ENCODE measurements at places on chromosomes 1 and 21.

DNA sequence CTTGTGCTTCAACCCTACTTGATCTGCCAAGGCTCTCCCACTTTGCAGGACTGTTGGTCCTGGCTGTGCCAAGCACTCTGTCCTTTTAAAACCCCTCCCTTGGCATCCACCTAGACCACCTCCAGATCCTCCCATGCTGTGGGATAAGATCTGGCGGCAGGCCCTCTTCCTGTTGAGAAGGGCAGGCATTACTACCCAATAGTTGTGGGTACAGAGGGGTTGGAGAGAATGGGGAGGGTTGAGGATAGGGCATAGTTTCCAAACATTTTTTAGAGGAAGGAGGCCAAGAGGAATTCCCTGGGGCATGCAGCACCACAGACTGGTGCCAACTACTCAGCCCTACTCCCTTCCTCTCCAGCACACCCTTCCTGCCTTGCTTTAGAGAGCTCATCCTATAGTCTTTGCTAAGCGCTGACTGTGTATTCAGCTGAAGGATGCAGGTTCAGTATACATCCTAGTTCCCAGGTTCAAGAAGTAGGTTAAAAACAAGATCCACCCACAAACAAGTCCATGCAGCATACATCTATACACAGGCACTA is 70.7 kb downstream of the TRABD2B start:
- DNase-seq: no peak

- peak; percentile 77 for DNase-seq
Measured at GRCh38 chr1:24390924-24391782, 22.4 kb downstream of the STPG1 start.

DNA sequence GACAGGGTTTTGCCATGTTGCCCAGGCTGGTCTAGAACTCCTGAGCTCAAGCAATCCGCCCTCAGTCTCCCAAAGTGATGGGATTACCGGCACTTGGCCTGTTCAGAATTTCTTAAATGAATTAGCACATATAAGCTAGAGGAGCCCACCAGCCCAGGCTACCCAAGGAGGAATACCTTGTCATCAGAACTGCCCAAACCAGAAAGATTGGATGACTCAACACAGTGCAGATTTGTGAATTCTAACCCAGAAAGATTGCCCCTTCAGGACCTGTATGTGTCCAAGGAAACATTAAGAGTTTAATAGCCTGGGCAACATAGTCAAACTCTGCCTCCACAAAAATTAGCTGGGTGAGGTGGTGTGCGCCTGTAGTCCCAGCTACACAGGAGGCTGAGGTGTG is 14.0 kb upstream of the LIN9 start:
- DNase-seq: no peak

DNA sequence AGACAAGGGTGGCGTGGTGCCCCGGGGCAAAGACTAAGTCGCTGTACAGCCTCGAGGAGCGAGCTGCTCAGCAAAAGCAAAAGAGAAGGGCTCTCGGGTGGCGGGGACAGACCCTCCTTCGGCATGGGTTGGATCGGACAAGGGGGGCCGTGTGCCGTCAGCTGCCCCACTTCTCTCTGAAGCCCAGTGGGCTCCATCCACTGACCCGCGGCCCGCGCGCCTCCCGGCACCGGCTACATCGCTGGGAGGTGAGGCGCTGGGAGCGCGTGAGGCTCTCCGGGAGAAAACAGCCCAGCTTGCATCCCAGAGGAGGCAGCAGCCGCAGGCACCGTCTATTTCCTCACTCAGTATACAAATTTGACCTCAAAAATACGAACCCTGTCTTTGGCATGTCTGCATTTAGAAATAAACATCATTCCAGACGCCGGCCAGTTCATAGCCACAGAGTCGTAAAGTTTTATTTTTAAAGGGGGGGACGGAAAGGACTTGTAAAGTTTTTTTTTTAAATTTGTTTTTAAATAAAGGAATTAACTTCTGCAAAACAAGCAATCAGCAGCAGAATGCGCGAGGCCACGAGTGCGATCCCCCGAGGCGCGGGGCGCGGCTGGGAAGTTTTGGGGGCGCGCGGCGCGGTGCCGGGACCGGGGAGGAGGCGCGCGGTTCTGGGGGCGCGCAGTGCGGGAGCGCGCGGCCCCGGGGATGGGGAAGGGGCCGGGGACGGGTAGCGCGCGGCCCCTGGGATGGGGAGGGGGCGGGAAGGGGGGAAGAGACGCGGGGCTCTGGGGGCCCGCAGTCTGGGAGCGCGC is 689 bp upstream of the GPR137B start:
- DNase-seq: peak; percentile 14

GRCh38 chr1:153231785-153232184 is 14.4 kb downstream of the PRR9 start:
- DNase-seq: peak; percentile 69

- no peak for DNase-seq
Measured at GRCh38 chr1:27057801-27058625, 45.4 kb upstream of the TENT5B start.

DNA sequence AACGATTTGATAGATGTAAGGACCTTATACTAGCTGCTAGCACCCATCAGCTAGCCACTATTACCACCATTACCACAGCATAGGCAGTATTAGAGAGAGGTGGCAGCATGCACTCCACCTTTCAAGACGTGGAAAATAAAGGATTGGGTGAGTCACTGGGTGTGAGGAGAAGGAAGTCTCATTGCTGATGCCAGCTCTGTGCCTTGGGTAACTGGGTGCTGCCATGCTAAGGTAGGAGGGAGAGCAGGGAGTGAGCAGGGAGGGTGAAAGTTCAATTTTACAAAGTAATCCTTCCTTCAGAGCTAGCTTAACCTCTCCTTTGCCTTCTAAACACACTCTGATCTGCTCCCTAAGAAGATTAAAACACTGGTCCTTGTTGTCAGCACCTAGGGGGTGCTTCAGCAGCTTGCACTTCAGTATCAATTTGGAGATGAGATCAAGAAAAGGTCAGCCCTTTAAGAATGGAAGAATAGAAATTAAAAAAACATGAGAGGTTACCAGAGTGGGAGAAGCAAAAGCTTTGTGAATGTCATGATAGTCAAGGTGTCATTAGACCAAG is 1.8 kb upstream of the LIN9 start:
- no peak for DNase-seq

DNA sequence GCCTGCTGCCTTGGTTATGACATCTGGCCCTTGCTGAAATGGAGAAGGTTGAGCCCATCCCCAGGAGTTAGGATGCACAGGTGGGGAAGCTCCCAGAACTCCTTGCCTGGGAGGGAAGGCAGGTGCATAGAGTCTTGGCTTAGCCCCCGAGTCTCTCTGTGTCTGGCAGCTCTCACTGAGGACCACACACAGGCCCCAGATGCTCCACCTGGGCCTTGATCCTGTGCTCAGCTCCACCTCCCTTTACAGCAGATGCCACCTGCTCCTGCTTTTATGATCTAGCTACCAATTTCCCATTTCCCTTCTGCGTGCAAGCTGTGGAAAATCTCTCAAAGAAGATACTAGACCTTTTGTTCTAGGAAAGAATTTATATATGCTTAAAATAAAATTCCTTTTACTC is 28.8 kb upstream of the KCNJ6 start:
- DNase-seq: no peak

GRCh38 chr1:30226648-30227047 is 496.7 kb downstream of the MATN1 start:
- DNase-seq: no peak

- no peak for DNase-seq
Measured at GRCh38 chr1:171397851-171398469, 84.0 kb downstream of the FMO4 start.

- peak; percentile 63 for DNase-seq
Measured at GRCh38 chr1:155940993-155941844, at the start of gene RXFP4. Gene RXFP4 (plus strand): TSS chr1:155941638. CDS start chr1:155941710, 72 bp downstream.

GRCh38 chr1:245673881-245674414 is 519.2 kb downstream of the KIF26B start:
- peak; percentile 65 for DNase-seq

DNA sequence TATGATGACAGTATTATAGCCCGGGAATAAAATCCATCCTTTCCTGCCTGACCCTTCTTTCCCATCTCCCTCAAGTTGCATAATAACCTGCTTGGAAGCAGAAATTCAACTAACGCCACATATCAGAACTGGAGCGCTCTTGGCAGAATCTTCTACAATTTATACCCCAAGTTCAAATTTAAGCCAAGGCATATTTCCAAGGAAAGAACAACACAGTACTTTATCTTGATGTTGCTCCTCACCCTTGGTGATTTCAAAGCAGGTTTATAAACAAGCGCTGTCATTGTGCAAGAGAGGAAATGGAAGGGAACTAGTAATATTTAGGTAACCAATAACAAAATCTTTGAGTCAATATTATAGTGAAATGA is 38.0 kb upstream of the PTGFRN start:
- no peak for DNase-seq

DNA sequence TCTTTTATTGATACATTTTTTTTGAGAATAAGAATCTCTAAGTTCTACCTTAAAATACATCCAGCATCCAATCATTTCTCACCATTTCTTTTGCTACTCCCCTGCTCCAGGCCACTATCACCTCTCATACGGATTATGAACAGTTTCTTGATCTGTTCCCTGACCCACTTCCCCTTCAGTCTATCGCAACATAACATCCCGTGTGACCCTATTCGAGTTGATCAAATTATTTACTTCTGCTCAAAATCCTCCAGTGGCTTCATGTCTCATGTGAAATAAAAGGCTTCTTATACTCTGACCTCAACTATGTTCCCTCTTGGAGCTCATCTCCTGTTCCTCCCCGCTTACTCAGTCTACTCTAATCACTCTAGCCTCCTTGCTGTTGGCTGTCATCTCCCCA is 5.2 kb downstream of the ALG14 start:
- DNase-seq: peak; percentile 70

DNA sequence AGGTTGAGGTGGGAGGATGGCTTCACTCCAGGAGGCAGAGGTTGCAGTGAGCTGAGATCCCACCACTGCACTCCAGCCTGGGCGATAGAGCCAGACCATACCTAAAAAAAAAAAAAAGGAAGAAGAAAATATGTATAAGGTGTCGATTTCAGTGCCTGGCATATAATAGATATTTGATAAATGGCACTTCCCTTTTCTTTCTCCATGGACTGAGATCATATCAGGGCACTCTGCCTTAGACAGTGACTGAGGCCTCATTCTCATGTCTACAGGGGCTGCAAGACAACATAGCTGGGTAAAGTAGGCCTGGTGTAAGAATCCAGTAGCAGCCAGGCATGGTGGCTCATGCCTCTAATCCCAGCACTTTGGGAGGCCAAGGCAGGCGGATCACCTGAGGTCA is 21.2 kb downstream of the PCAT6 start:
- no peak for DNase-seq

GRCh38 chr1:247331525-247332214 is at the start of gene ZNF496:
Gene ZNF496 (minus strand): TSS chr1:247331867. CDS start chr1:247329578, 2,289 bp downstream.
- DNase-seq: peak; percentile 13

- DNase-seq: peak; percentile 3
Measured at GRCh38 chr1:70910013-70910412, 137.6 kb downstream of the PTGER3 start.

DNA sequence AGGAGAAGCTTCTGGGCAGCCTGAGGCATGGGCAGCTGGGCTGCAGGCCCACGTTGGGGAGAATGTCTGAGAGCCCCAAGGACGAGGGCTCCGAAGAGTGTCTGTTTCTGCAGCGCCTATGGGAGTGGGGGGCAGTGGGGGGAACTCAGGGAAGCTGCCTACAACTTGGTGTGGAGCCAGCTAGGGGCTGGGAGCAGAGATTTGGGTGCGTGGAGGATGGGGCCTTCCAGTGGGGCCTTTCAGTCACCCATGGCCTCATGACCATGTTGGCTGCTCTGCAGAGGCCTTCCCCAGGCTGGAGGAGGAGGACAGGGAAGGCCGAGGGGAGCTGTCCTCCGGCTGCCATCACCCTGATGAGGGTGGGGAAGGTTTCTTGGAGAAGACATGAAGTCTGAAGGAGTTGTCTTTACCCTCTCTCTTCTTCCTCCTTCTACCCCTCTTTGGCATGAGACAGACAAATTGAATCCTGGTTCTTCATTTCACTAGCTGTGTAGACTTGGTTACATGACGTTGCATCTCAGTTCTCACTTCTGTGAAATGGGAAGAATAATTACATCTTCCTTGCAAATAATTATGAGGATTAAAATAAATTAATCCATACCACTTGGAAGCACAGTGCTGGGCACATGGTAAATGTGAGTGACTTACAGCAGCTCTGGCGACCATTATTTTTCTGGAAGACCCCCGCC is 8.3 kb downstream of the PPFIA4 start:
- no peak for DNase-seq

DNA sequence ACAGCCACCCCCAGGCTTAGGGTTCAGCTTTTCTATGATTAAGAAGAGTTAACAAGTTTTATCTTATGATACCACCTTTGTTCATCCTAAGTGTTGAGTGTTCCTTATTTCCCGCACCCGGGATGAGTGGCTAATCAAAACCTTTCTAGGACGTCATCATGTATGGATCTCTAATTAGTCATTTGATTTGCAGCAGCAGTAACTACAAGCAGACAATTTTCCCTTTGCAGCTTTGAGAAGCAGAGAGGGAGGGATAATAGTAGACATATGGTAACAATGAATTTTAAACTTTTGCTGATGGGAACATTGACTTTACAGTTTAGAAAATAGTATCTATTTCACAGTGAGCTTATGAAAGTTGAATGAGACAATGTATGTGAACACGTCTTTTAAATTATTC is 30.8 kb upstream of the SLC35F3 start:
- no peak for DNase-seq

- no peak for DNase-seq
Measured at GRCh38 chr1:170929412-170929834, 5.9 kb upstream of the MROH9 start.

DNA sequence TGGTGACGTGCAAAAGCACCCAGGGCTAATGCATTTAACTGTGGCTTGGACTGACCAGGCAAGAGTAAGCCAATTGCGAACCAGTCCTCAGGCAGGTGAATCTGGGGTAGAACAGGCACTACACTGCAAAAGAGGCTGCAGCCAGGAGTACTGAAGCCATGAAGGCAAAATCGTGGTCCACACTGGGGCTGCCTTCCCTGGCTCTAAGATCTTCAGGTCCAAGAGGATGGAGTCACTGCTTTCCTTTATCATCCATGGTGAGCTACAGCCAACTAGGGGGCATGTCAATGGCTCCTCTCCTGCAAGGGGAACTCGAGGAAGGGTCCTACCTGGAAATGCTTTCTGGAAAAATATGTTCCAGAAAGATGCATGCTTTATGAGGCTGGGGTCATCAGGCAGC is 100.6 kb upstream of the AJAP1 start:
- no peak for DNase-seq

- DNase-seq: no peak
Measured at GRCh38 chr1:1136547-1137230, 20.8 kb upstream of the C1orf159 start.

DNA sequence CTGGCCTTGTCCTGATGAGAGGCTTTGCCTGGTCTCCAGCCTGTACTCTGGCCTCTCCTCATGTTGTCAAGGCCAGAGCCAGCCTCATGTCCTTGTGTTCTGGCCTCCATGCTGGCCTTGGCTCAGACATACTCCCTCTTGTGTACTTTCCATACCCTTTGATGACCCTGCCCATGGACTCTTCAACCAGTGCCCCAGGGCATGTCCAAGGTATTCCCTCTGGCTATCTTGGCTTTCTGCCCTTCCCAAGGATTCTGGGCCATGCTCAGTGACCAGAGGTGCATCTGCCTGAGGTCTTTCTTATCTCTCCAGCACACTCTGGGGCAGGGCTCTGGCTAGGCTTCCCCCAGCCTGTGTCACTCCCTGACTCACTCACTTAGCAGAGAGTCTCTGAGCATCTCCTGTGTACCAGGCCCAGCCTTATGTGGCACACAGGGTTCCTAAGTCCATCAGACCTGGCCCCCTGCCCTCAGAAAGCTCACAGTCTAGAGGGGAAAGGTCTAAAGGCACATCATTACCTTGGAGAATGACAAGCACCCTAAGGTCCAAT is 141.4 kb upstream of the GRIK3 start:
- no peak for DNase-seq

Data from inflammatory macrophage (primary cell).